ENCODE measurements at places on chromosomes 6 and 20. TPM values are rescaled to one million over a fixed set of nuclear protein-coding genes. Genes with fewer than 3 reads are reported as not detected.

DNA sequence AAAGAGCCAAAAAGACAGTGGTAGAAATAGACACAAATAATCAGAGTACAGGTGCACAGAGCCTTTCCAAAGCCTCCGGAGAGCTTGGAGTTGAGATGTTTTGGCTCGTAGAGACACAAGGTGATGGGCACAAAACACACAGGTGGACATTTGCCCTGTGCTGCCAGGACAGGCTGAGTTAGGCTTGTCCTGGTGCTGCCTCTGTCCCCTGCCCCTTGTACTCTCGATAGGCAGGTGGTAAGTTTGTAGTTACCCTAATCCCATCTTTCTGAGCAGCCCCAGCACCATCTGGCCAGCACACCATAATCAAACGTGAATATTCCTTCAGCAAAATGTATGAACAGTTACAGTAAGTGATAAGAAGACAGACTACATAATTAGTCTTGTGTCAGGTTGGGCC lies 95.5 kb downstream of the FOXC1 start:
- no peak for DNase-seq

- no peak for DNase-seq
Measured at GRCh38 chr6:82196161-82196560, 51.4 kb downstream of the IBTK start.

DNA sequence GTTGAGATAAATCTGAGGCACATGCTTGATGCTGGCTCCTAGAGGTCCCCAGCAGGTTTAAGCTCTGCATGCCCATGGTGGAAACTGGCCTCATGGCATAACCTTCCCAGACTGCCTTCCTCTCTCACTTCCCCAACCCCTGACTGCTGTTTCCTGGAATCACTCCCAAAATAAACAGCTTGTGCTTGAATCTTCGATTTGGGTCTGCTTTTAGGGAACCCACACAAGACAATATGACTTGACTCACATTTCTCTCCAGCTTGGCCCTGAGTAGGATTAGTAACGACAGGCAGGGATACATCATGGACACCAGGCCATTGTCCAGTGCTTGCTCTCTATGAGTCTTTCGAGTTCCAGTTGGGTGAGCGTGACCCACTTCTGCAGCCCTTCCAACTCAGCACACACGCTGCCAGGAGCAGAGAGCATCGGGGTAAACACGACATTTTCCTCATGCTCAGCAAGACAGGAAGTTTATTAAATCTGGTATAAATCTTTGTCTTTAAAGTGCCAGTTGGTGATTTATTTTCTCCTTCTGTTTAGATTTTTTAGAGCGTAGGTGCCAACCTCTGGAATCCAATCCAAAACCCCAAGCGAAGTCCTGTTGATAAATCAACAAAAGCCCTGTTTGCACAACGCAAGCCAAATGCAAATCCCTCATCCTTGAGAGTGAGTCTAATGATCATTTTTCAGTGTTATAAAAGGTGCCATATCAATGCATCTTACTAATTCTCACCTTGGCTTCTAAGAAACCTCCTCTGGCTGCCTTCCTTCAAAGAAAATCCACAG lies 135.0 kb downstream of the FOXA2 start:
- DNase-seq, result no peak

- no peak for DNase-seq
Measured at GRCh38 chr20:35602851-35603495, 12.7 kb upstream of the SPAG4 start.

GRCh38 chr6:134738211-134738885 lies 211.6 kb downstream of the ALDH8A1 start:
- DNase-seq, result no peak

DNA sequence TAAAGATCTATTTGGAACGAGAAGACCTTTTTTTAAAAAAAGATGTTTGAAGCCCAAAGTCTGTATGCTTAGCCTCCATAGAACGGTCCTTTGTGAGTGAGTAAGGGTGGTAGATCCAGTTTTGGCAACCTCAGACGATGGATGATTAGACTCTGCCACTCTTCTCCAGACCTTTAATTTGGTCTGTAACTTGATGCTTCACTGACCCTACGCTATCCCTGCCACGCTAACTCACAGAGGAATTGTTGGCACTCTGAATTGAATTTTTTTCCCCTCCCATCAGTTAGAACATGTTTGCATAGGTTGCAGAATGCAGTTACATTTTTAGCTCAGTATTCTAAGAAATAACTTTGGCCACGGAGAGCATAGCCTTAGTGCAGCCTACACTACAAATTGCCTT lies 15.8 kb upstream of the DEK start:
- no peak for DNase-seq

GRCh38 chr20:47665221-47665991 lies 119.9 kb downstream of the SULF2 start:
- no peak for DNase-seq

GRCh38 chr6:73669005-73669404 lies 15.2 kb upstream of the SLC17A5 start:
- no peak for DNase-seq

DNA sequence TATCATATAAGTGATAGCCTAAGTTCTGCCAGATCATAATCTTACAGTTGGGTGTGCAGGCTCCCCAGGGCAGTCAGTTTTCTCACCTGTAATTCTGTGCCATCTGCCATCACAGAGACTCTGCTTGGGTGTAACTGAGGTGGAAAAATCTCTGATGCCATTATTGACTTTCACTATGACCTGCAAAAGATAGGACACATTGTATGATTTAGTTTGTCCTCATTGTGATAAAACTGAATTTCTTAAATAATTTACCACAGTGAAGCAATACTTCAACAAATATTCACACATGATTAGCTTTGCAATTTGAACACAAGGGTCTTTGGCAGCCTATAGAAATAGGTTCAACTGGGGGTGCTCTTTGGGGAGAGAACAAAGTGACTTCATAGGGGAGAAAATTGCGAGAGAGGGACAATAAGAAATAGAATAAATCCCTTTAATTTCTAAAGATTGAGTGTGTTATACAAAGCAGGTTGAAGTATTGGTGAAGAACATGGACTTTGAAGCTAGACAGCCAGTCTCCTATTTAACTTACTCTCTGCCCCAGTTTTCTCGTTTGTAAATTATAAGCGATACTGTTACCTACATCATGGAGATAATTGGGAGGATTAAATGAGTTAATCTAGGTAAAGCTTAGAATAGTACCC lies 27.3 kb downstream of the FAM229B start:
- DNase-seq, result no peak

RHAG gene
- total RNA-seq, result not detected

All from CD4-positive, CD25-positive, alpha-beta regulatory T cell (primary cell).